ENCODE measurements at places on chromosomes 13 and 19.
A peak's percentile ranks its signal among the peaks of the same experiment; 100 is the strongest.

GRCh38 chr13:47399599-47399998, 502.7 kb upstream of the HTR2A start:
- DNase-seq = no peak

DNA sequence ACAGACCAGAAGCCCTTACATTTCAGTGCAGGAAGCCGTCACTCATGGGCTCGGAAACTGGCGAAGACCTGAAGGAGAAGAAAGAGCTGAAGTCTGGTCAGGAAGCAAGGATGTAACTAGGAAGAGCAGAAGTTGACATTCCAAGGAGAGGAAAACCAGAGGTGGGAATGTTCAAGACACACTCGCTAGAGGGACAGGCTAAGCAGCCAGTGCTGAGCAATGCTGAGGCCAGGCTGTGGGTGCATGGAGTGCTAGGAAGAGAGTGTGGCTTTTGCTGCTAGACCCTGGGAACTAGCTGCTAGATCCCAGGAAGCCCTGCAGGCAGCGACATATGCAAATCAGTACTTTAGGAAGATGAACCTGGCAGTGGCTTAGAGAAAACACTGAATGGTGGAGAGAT, 12.1 kb upstream of the URAD start:
- peak; percentile 26 for DNase-seq

GRCh38 chr19:28549680-28550277, 663.2 kb downstream of the UQCRFS1 start:
- no peak for DNase-seq

DNA sequence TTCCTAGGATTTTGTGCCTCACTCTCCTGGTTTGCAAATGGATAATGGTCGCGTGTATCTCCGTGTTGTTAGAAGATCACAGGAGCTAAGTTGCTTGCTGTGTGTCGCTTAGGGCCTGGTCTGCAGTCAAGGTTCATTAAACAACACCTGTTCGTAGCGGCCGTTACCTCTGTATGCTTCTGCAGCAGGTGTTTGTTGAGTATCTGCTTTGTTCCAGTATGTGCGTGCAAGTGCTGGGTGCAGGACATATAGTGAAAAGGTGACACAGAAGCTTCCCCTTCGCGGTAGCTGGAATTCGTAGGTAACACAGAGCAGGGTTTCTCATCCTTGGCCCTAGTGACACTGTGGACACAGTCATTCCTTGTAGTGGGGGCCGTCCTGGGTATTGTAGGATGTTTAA, 5.4 kb downstream of the MED25 start:
- DNase-seq = no peak

- DNase-seq = no peak
These were observed 5.9 kb downstream of the CD37 start for GRCh38 chr19:49340865-49341718.

GRCh38 chr13:28579322-28579721, 79.6 kb upstream of the POMP start:
- peak; percentile 33 for DNase-seq

GRCh38 chr13:99870541-99870940, 101.0 kb downstream of the ZIC5 start:
- no peak for DNase-seq

- DNase-seq = no peak
These were observed 64.8 kb downstream of the DHRS12 start for GRCh38 chr13:51739027-51739764.

GRCh38 chr13:36418022-36418805, 14.1 kb upstream of the CCNA1 start:
- DNase-seq = no peak

DNA sequence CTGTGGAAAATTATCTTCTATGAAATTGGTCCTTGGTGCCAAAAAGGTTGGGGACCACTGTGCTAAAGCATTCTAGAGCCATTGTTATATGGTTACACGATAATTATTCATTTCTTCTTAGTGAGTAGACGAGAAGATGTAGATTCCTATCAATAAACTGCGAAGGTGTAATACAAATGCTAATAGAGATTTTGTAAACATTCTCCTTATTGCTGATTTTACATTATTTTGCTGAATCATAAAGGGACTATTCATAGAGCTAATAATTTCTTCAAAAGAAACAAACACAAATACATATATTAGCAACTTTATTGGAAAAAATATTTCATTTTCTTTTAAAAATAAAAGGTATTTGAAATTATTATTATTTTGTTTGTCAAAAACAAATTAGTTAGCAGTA, 823.0 kb upstream of the GPC6 start:
- no peak for DNase-seq

DNA sequence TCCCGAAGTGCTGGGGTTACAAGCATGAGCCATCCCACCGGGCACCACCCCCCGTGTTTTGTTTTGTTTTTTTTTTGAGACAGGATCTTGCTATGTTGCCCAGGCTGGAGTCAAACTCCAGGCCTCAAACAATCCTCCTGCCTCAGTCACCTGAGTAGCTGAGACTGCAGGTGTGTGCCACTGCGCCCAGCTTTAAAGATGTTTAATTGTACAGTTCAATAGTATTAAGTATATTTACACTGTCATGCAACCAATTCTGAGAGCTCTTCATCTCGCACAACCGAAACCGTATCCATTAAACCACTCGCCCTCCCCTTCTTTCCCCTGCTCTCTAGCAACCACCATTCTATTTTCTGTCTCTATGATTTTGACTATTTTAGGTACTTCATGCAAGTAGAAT, 15.6 kb downstream of the NUCB1 start:
- DNase-seq = no peak

- DNase-seq = no peak
These were observed 173.7 kb downstream of the TBC1D4 start for GRCh38 chr13:75308222-75308621.

DNA sequence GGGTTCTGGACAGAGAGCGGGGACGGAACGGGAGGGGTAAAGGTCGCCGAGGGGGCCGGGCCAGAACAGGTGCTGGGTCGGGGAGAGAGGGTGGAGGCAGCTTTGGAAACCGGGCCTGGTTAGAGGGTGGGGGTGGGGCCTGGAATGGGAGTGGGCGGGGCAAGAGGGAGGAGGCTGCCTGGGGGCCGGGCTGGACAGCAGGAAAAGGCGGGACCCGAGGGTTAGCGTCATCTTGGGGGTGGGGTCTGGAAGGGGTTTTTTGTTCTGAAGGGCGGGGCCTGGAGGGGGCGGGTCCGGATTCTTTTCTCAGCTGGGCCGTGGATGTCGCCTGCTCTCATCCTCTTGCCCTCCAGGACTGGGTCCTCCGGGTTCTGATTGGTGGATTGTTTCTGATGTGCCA, 4.3 kb upstream of the ZNF813 start:
- peak; percentile 82 for DNase-seq

DNA sequence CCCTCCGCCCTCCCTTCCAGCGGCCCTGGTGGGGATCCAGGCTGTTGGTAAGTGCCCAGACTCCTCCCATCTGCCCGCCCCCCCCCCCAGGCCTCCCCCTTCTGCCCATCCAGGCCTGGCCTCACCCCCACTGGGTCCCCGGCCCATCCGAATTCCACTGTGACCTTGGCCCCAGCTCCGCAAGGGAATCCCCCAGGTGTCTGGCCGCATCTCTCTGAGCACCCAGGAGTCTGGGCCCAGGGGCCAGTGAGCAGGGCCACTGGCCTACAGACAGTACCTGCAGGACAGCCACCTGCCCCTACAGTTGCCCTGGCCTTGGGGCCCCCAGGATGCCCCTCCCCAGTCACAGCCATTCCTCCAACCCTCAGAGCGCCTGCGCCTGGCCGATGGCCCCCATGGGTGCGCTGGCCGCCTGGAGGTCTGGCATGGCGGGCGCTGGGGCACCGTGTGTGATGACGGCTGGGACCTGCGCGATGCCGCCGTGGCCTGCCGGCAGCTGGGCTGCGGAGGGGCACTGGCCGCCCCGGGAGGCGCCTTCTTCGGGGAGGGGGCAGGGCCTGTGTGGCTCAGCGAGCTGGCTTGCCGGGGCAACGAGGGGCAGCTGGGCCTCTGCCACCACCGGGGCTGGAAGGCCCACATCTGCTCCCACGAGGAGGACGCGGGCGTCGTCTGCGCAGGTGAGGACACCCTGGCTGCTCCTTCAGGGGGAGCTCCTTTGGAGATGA, 912 bp downstream of the SSC5D start:
- DNase-seq = peak; percentile 63

DNA sequence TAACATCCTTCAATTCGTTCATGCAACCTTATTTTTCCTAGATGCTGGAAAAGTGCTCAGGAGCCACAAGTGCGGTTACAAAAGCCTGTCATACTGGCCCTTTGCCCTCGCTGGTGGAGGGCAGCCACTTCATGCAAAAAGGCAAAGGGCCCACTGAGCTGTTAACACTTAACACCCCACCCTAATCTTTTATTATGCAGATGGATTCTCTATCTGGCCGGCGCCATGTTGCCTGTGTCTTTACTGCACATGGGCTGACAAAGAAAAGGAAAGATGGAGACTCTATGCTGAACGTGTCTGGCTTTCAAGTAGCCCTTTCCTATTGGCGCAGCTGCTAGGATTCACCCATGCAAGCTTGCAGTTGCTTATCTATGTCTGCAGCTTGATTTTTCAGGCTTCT, 10.8 kb downstream of the OR7D2 start:
- no peak for DNase-seq

DNA sequence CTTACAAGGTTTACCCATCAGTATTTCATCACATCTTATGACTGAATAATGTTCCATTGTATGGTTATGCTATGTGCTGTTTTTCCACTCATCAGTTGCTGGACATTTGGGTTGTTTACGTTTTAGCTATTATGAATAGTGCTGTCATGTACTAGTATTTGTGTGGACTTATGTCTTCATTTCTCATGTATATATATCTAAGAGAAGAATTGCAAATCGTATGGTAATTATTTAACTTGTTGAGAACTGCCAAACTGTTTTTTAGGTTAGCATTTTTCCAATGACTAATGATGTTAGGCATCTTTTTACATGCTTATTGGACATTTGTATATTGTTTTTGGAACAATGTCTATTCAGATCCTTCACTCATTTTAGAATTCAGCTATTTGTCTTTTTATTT, 368.3 kb downstream of the LMO7 start:
- DNase-seq = no peak

DNA sequence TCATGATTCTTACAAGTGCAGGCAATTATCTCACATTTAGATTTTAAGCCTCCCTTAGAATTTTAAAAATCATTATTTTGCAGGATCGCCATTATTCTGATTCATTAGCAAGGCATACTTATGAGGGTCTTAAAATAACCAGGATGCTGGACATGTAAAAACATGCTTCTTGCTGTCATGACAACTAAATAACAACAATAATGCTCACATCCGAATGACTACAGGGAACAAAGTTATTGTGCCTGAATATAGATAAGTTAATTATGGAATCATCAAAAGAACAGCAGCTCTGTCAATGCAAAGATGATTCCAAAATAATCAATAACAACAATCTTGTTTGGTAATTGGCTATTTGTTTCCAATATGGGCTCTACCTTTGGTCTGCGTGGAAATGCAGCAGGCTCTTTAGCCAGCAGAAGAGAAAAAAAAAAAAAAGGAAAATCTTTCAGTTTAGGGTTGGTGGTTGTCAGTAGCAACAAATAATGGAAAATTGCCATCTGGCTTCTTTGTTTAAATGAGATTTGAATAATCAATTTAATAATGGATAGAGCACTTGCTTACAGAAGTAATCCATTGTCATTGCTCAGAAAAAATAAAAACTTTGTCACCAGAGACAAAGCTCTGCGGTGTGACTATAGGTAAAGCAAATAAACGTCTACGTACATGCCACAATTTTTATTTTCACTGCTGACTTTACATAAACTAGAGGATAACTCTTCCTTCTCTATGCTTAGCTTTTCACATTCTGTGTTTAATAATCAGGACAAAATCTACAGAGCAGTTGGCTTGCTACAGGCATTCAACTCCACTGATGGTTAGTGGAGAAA, 468.9 kb upstream of the TSHZ3 start:
- DNase-seq = no peak

DNA sequence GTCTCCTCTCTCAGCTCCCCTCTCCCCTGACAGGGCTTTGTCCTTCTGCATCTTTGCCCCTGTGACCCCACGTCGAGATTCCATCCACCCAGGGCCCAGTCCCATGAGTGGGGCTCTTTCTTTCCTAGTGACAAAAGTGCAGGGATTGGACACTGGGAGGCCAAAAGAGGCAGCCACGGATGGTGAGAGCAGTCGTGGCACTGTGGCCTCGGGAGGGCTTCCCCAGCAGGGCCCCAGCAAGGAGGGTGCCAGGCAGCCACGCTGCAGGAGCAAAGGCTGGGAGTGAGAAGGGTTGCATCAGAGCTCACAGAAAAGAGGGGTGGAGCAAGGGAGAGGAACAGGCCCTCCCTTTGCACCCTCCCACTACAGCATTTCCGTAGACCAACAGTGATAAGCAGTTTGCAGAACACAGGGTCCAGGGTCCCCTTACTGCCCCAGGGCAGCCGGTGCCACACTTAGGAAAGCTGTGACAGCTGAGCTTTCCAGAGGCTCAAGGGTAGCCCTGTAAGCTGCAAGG, 4.9 kb downstream of the ZSCAN1 start:
- DNase-seq = no peak

DNA sequence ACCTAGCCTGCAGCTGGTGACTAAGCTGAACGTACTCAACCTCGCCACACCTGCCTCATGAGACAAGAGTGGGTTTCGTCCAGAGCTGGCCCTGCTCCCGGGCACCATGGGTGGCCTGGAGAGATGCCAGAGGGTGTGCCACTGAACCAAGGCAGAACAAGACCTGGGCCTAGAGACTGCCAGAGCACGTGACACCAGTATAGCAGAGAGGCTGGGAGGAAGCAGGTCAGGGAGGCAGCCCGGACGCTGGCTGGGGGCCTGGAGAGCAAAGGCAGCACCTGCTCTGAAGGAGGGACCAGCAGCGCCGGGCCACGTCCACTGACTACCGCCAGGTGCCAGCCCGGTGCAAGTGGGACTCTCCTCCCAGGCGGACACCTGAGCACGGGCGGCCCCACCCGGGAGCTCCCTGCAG, 7.3 kb upstream of the C13orf46 start:
- DNase-seq = peak; percentile 77

DNA sequence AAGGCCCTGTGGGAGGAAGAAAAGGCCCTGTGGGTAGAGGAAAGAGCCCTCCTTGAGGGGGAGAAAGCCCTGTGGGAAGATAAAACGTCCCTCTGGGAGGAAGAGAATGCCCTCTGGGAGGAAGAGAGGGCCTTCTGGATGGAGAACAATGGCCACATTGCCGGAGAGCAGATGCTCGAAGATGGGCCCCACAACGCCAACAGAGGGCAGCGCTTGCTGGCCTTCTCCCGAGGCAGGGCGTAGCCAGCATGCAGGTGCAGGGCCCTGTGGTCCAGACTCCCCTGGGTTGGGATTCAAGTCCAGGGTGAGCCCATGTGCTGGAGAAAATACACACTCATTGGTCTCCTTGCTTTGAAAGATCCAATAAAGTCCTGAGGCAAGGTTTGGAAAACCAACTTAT, 4.1 kb downstream of the CCDC70 start:
- peak; percentile 43 for DNase-seq

- DNase-seq = no peak
These were observed 56.8 kb downstream of the TNFSF13B start for GRCh38 chr13:108326309-108326708.

GRCh38 chr13:113452942-113453901, at the start of gene ADPRHL1:
Gene ADPRHL1, minus strand, starts transcription at chr13:113453488. Its CDS starts 51 bp downstream, at chr13:113453437.
- no peak for DNase-seq

GRCh38 chr13:59408738-59409137, 755.0 kb downstream of the DIAPH3 start:
- DNase-seq = no peak
